GM12878 (cell line): ENCODE measurements at places on chromosomes 6 and 20. TPM values are rescaled to one million over a fixed set of nuclear protein-coding genes. Genes with fewer than 3 reads are reported as not detected.

CLDN20 gene
- polyA plus RNA-seq: 0.23 TPM in 1 of 2 replicates, not detected in the other

EYS gene
- polyA plus RNA-seq: 0.08 and 0.09 TPM in 2 replicates

PPP1R16B gene
- 67.9 and 72.2 TPM in 2 replicates for polyA plus RNA-seq

SLC17A1 gene
- not detected in 2 replicates for polyA plus RNA-seq

HLA-DRB5 gene
- polyA plus RNA-seq: 84.0 and 90.3 TPM in 2 replicates

FAM217A gene
- polyA plus RNA-seq: 0.09 TPM in 1 of 2 replicates, not detected in the other

HSPA1L gene
- polyA plus RNA-seq: 1.1 and 2.5 TPM in 2 replicates

GLP1R gene
- polyA plus RNA-seq: not detected in 2 replicates

CST4 gene
- not detected in 2 replicates for polyA plus RNA-seq

GMPR gene
- polyA plus RNA-seq: 0.15 and 0.20 TPM in 2 replicates

APOBEC2 gene
- polyA plus RNA-seq: 0.56 and 1.0 TPM in 2 replicates

VGLL2 gene
- not detected in 2 replicates for polyA plus RNA-seq

DAAM2 gene
- polyA plus RNA-seq: not detected in 2 replicates

NRM gene
- 36.0 and 37.5 TPM in 2 replicates for polyA plus RNA-seq
